NCI-H1092 (cell line): ENCODE measurements at places on chromosomes 3 and 15.

GRCh38 chr3:29409409-29409808 is 128.5 kb downstream of the RBMS3 start:
- DNase-seq = no peak

- peak; percentile 11 for DNase-seq
These were observed 498 bp upstream of the ARNT2 start for GRCh38 chr15:80403712-80404056.

GRCh38 chr15:42264795-42265194 is 8.2 kb upstream of the GANC start:
- no peak for DNase-seq

DNA sequence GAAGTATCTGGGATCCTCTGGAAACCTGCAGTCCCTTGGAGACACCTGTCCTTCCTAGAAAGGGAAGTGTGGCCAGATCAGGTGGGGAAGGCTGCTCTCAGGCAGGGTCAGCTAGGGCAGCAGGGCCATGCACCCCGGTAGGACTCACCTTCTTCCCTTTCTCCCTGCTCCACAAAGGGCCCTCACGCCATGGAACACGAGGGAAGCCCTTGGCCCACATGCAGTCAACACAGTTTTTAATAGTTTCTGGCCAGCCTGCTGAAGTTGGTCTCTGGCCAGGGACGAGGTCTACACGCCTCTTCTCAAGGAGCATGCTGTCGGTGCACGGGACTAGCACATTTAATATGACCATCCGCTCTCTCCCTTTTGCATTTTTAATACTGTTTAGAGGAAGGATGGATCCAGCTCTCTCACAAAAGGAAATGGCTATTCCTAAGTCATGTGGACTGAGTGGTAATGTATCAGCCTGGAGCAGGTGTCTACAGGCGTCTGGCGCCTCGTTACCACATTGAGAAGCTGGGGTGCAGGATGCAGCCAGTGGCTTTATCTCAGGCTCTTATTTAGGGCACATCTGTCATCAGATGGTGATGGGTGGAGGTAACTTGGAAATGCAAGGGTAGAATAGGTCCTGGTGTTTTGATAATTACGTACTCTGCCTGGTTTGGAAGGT is 153.9 kb downstream of the KLF13 start:
- no peak for DNase-seq

DNA sequence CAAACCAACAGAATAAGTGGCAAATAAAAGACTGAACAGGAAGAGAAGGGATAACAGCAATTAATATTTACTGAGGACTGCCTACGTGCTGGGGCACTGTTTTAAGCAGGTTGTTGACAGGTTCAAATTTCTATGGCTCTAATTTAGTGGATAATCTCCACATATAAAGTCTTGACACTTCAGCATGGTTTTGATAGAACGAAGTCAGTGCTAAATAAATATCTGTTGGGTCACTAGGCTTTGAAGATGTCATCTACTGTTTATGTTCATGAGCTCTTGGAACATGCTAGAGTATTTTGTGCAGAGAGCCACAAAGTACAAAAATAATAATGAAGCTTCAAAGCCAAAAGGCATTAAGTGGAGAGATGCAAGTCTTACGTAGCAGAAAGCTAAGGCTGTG is 74.0 kb downstream of the SFMBT1 start:
- DNase-seq = no peak

DNA sequence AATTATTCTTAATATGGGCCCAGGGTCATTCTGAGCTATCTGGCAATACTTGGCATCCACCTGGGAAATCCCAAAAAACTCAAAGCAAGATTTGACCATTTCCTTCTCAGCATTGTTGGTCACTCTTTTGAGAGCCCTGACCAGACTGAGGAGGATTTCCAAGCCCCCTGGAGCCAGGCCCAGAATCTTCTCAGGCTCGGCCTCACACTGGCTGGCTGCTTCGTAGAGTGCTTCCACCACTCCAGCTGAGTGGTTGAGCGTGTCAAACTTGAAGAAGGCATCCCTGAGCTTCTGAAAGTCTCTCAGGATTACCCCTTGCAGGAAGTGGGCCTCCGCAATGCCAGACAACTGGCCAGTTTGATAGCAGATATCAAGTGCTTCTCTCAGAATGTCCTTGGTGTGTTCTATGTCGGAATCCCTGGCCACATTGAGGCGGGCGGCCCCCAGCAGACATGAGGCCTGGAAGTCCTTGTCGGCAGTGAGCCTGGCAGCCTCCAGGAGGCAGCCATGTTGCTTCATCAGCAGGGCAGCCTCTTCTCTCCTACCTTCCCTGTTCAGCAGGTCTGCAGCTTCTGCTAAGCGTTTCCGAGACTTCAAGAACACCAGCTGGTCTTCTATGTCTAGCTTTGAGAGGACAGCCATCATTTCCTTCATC is 68.9 kb upstream of the DCLK3 start:
- DNase-seq = no peak

DNA sequence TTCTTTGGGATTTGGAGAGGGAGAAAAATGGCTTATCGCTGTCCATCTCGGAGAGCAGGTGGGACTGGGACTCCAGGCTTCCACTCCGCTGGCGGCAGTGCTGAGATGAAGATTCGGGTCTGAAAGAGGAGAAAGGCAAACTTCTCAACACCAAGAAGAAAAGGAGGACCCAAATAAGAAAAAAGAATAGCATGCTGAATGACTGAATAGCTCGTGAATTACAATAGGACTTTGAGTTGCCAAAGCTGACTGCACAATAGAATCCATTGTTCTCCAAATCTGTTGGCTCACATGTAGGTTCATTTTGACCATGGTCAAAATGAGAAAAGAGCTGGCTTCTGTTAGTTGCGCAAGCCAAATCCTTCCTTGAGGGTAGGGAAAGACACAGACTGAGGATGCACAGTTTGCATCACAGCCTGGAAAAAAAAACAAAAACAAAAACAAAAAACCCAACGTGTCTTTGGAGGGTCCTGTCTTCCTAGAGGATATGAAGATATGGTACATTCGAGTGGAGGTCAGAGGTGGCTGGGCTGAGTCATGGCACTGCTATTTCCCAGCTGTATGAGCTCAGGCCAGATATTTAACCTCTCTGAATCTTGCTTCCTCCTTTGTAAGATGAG is 59.3 kb upstream of the LMOD3 start:
- DNase-seq = no peak
